ENCODE measurements at places on chromosomes 2 and 18. TPM values are rescaled to one million over a fixed set of nuclear protein-coding genes. Genes with fewer than 3 reads are reported as not detected.

GDF7 gene
- total RNA-seq: 0.33 TPM

RTKN gene
- total RNA-seq: 11.8 TPM

PJVK gene
- 4.3 TPM for total RNA-seq

TUBA3E gene
- total RNA-seq: not detected

AMER3 gene
- not detected for total RNA-seq

MITD1 gene
- 28.8 TPM for total RNA-seq

GRB14 gene
- 0.26 TPM for total RNA-seq

CDH19 gene
- total RNA-seq: not detected

PAIP2B gene
- total RNA-seq: 1.5 TPM

CNDP1 gene
- total RNA-seq: not detected

SPDYA gene
- 0.77 TPM for total RNA-seq

IL1R2 gene
- 1.0 TPM for total RNA-seq

DSC1 gene
- not detected for total RNA-seq

TOGARAM2 gene
- total RNA-seq: 0.26 TPM

TRIM43 gene
- not detected for total RNA-seq

USP34 gene
- 113 TPM for total RNA-seq

CBLN2 gene
- total RNA-seq: not detected

ADD2 gene
- total RNA-seq: 2.5 TPM

UNC80 gene
- under 0.01 TPM for total RNA-seq

BCL11A gene
- total RNA-seq: under 0.01 TPM

WDR33 gene
- 20.8 TPM for total RNA-seq

SP5 gene
- total RNA-seq: not detected

HRH4 gene
- total RNA-seq: under 0.01 TPM

ELOA2 gene
- not detected for total RNA-seq

ASXL3 gene
- 0.66 TPM for total RNA-seq

MAPRE2 gene
- total RNA-seq: 8.2 TPM

XRCC5 gene
- total RNA-seq: 152 TPM

ANKRD30B gene
- total RNA-seq: under 0.01 TPM

FAHD2A gene
- 25.9 TPM for total RNA-seq

ACMSD gene
- total RNA-seq: not detected

PSMA8 gene
- not detected for total RNA-seq

COMMD1 gene
- total RNA-seq: 36.0 TPM

HEATR5B gene
- total RNA-seq: 16.7 TPM

UGP2 gene
- total RNA-seq: 81.2 TPM

RAX gene
- not detected for total RNA-seq

PCARE gene
- total RNA-seq: under 0.01 TPM

TM4SF20 gene
- not detected for total RNA-seq

ANKRD29 gene
- total RNA-seq: 6.9 TPM

CCL20 gene
- not detected for total RNA-seq

POTEI gene
- not detected for total RNA-seq

EMILIN1 gene
- 251 TPM for total RNA-seq

SULT1C4 gene
- 0.26 TPM for total RNA-seq

NGEF gene
- total RNA-seq: under 0.01 TPM

COBLL1 gene
- total RNA-seq: 5.1 TPM

SPHKAP gene
- total RNA-seq: not detected

SLC11A1 gene
- 0.17 TPM for total RNA-seq

CCDC138 gene
- total RNA-seq: 4.1 TPM

LONRF2 gene
- total RNA-seq: under 0.01 TPM

ACADL gene
- 0.51 TPM for total RNA-seq

Measured in fibroblast of lung (primary cell).